ENCODE measurements at places on chromosomes 3 and 15.

DNA sequence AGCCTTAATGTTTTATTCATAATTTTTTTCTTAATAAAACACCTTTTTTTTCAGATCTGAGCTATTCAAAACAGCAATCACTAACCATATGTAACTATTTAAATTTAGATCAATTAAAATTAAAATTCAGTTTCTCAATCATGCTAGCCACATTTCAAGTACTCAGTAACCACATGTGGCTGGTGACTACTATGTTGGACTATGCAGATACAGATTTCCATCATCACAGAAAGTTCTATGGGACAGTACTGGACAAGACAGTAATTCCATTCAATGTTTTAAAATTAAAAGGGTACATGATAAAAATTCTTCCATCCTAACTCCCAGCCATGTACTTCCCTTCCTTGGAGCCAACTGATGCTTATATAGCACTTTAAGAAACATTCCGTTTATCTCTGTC is 119.3 kb downstream of the GLDN start:
- DNase-seq: no peak

GRCh38 chr3:8856721-8857120 is 87.3 kb upstream of the OXTR start:
- DNase-seq: no peak

- DNase-seq: no peak
Observed at GRCh38 chr3:107428051-107428858, 51.0 kb downstream of the CCDC54 start.

- DNase-seq: no peak
Observed at GRCh38 chr3:129291236-129291886, 12.7 kb downstream of the HMCES start.

- peak; percentile 27 for DNase-seq
Observed at GRCh38 chr15:84079885-84080777, 155.4 kb upstream of the GOLGA6L4 start.

- DNase-seq: no peak
Observed at GRCh38 chr3:151909681-151910405, 36.4 kb downstream of the SUCNR1 start.

DNA sequence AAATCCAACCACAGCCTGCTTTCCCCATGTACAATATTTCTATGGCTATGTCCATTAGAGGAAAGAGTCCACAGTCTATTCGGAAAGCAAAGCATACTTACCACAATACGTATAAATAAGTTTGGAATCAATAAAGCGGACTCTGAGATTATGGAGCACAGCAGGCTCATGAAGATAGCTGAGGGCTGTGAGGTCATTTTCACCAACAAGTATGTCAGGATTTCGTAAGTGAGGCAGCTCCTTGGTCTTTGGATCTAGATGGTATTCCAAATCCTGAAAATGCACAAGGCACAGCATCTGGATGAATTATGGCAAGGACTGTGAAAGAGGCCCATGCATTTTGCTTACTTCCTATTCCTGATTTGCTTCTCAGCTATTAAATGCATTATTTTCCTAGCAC is 100.4 kb downstream of the MYO5A start:
- DNase-seq: no peak

DNA sequence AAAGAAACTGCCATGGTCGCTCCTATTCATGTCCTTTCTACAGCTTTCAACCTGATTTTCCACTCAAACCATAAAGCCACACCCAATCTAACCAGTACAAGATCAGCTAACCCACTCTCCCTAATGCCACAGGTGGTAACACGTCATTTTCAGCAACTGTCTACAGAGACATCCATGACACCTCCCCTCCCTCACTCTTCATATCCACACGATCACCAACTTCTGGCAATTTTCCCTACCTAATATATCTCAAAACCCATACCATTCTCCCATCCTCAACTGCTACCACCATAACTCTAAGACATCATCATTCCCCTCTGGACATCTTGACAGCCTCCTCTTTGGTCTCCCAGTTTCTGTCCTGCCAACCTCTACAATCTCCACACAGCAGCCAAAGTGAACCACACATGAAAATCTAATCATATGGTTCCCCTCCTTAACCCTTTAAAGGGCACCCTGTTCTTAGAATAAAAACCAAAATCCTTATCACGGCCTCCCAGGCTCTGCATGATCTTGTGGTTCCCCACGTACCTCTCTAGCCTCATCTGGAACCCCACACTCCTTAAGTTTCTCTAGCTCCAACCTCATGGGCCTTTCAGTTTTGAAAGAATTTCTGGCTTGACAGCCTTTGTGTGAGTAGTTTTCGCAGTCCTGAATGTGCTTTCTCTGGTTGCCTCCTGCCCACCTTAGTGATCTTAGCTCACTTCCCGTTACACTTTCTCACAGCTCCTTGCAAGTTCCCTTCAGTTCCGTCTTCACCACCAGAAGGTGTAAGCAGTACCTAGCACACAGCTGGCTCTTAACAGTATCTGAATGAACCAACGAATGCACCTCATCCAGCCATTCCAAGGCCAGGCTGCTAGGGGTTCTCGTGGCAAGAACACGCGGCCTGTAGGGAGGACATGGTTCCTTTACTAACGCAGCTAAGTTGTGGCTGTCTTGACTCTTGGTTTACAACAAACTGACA is 33.4 kb downstream of the SPINK8 start:
- DNase-seq: no peak

DNA sequence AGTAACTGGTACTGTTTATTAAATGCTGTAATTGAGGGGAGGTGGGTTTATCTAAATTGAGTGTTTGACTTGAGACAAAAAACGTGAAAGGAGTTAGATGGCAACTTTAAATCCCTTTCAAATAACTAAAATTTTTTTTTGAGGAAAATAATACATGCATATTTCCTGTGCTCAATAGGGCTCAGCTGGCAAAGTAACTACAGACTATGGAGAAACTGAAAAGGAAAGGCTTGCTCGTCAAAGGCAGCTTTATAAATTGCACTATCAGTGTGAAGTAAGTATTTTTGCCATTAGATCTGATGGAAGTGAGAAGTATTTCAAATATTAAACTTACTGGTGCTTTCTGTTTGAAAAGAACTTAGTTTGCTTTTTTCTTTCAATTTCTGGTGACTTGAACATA is 72.2 kb downstream of the DZIP3 start:
- no peak for DNase-seq

GRCh38 chr3:98209244-98209643 is 42.7 kb downstream of the OR5H15 start:
- no peak for DNase-seq

GRCh38 chr3:196192036-196192523 is 19.1 kb downstream of the ZDHHC19 start:
- DNase-seq: no peak

DNA sequence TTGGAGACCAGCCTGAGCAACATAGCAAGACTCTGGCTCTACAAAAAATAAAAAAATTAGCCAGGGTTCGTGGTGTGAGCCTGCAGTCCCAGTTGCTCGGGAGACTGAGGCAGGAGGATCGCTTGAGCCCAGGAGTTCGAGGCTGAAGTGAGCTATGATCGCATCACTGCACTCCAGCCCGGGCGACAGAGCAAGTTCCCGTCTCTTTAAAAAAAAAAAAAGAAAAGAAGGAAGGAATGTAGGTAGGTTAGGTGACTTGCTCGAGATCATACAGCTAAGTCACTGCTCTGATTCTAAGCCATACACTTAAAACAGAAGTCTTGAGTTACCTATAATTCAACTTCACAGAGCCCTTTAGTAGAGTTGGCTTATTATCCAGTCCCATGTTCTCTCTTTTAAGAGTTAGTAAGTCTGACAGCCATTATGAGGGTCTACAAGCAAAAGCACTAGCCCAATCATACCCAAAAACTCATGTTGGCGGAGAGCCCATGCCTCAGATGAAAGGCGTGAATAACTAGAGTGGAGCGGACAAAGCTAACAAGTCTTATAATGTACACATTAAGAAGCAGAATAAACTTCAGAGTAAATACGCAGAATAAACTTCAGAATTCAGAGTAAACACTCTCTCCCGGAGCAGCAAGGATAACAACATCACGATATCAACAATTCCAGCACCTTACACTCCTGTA is 768 bp downstream of the AAGAB start:
- DNase-seq: no peak

- no peak for DNase-seq
Observed at GRCh38 chr3:113717818-113718217, 21.4 kb upstream of the USF3 start.

GRCh38 chr15:98440917-98441316 is 207.4 kb upstream of the IGF1R start:
- no peak for DNase-seq

DNA sequence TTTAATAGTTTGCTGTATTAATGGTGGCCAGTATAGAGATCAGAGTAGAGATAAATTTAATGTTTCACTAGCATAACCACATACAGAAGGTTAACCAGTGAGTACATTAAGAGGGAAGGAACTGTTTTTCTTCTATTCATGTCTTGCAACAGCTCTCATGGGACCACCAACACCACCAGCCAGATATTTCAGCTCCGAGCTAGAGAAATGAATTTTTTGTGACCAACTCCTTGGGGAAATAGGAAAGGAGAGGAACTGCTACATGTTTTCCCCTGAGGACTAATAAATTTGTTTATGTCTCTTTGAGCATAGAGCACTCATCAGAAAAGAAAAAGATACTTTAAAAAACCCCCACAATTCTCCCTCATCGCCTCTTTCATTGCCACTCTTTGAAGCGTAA is 247.5 kb downstream of the MBNL1 start:
- no peak for DNase-seq

- no peak for DNase-seq
Observed at GRCh38 chr3:34696831-34697230, 898.4 kb downstream of the PDCD6IP start.

GRCh38 chr3:13137941-13138832 is 65.0 kb upstream of the IQSEC1 start:
- no peak for DNase-seq

- DNase-seq: no peak
Observed at GRCh38 chr15:58684751-58685150, 64.8 kb downstream of the ADAM10 start.

GRCh38 chr15:95644100-95644875 is 686.2 kb upstream of the NR2F2 start:
- DNase-seq: no peak

GRCh38 chr3:42497009-42497731 is 5.3 kb upstream of the VIPR1 start:
- no peak for DNase-seq

- no peak for DNase-seq
Observed at GRCh38 chr3:119033393-119034255, 1.0 kb downstream of the IGSF11 start.

- DNase-seq: no peak
Observed at GRCh38 chr3:66463730-66464511, 36.9 kb downstream of the LRIG1 start.

DNA sequence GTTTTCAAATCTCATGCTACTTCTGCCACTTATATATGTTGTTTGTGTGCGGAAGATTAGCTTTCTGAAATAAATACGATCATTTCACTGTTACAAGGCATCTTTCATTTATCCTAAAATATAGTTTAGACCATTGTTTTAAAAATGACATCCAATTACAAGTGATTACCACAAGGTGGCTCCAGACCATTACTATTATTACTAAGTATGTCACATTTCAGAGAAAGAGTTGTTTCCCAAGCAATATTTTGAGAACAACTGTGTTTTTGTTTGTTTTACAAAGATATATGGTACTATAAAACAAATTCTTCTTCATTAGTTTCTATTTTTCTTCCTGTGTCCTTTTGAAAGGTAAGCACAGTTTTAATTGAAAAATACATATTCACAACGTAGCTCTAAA is 136.0 kb upstream of the RAP2B start:
- no peak for DNase-seq

GRCh38 chr3:33119891-33120290 is 6.1 kb downstream of the CRTAP start:
- DNase-seq: no peak

- no peak for DNase-seq
Observed at GRCh38 chr15:74676801-74677200, 19.0 kb downstream of the EDC3 start.

- no peak for DNase-seq
Observed at GRCh38 chr3:119329551-119329950, 35.4 kb downstream of the ARHGAP31 start.

- DNase-seq: no peak
Observed at GRCh38 chr3:23051240-23052140, 151.6 kb upstream of the UBE2E2 start.

DNA sequence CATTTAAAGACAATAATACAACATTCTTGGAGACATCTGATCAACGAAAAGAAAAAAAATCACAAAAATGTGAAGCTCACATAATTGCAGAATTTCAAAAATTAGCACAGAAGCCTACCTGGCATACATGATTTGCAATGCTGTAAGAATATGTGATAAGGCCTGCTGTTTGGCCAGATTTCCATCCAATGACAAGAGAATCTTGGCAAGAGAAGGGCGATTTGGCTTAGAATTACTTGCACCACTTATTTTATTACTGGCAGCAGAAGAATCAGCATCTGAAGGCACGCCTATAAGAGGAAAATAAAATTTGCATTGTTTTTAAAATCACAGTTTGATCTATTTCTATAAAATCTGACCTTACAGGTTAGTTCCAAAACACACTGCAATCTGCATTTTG is 70.3 kb upstream of the OCA2 start:
- DNase-seq: no peak

DNA sequence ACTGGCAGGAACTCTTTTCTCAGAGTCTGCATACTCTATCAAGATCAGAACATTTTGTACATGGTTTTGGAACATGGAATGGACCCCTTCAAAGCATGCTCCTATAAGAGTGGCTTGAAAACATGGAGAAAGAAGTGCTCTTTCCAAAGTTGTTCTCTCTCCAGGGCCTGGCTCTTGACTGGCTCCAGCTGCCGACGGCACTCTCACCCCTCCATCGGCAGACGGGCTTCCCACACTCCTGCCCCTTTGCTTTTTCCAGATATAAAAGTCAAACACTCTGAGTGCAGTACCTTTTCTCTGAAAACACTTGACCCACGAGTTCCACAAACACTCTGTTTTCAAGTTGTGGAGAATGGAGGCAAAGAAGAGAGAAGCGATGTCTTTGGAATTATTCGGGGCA is 72.5 kb upstream of the ONECUT1 start:
- no peak for DNase-seq

GRCh38 chr15:57591822-57592367 is at the start of gene MYZAP:
TSS of gene MYZAP (plus strand) at chr15:57591904. CDS start at chr15:57592035, 131 bp downstream.
- peak; percentile 46 for DNase-seq

DNA sequence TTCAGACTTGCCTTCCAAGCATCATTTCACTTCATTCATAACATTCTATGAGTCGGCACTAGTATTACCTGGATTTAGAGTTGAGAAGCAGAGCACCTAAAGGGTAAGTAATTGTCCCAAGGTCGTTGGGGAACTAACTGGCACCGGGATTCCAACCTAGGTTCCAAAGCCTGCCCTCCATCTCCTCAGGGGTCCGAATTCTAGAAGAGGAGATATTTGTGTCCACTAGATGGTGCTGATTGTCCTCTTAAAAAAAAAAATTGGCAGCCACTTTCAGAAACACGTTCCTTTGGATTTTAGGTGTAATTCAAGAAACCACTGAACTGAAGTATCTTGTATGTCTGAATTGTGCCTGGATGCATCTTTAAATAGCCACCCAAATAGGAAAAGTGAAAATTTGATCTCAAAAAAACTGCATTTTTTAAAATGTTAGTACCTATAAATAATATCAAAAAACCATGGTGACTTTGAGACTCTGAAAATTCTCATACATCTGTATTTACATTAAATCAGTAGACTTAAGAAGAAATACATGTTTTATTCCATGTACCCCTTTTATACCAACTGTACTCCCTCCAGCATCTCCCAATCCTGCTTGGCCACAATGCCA is 3.9 kb upstream of the FSIP1 start:
- no peak for DNase-seq

Data from stimulated activated CD4-positive, alpha-beta T cell treated with anti-CD3 and anti-CD28 coated beads, Interleukin-12 subunit alpha, Interleukin-12 subunit beta, amount 100 ng/mL, for 24 hours (primary cell).